ENCODE measurements at places on chromosomes 13 and 19. TPM values are rescaled to one million over a fixed set of nuclear protein-coding genes. Genes with fewer than 3 reads are reported as not detected.

The FGF22 gene
- under 0.01 TPM for total RNA-seq

The NXNL1 gene
- total RNA-seq, result not detected

The C19orf18 gene
- 0.83 TPM for total RNA-seq

The THAP8 gene
- 3.6 TPM for total RNA-seq

The FXYD5 gene
- 10.5 TPM for total RNA-seq

The KLHL1 gene
- not detected for total RNA-seq

The STAP2 gene
- 4.4 TPM for total RNA-seq
